Effector memory CD4-positive, alpha-beta T cell (primary cell): ENCODE measurements at places on chromosomes 12 and 14.

- DNase-seq, result no peak
These were observed 15.0 kb upstream of the FBXO33 start for GRCh38 chr14:39447175-39447661.

- no peak for DNase-seq
These were observed 121.8 kb downstream of the BBS10 start for GRCh38 chr12:76226397-76226796.

- DNase-seq, result no peak
These were observed 1.3 kb downstream of the ARID4A start for GRCh38 chr14:58299401-58300330.

- no peak for DNase-seq
These were observed 404 bp upstream of the CCDC91 start for GRCh38 chr12:28189784-28190320.

DNA sequence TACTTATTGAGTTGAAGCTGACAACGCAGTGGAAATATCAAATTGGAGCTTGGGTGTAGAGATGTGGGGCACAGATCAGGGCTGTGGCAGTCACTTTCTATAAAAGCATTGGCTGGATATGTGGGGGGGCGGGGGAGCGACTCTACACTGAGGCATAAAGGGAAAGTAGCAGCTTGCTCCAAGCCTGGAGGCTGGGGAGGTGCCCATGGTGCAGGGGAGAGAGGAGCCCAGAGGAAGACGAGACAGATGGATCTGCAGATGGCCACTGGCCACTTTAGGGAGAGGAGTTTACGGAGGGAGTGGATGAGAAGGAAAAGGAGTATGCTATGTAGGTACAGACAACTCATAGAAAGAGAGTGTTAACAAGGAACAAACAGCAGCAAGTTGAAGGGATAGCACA lies 13.5 kb upstream of the NGB start:
- DNase-seq, result no peak

- no peak for DNase-seq
These were observed 144.9 kb upstream of the SYT1 start for GRCh38 chr12:78719721-78720120.

DNA sequence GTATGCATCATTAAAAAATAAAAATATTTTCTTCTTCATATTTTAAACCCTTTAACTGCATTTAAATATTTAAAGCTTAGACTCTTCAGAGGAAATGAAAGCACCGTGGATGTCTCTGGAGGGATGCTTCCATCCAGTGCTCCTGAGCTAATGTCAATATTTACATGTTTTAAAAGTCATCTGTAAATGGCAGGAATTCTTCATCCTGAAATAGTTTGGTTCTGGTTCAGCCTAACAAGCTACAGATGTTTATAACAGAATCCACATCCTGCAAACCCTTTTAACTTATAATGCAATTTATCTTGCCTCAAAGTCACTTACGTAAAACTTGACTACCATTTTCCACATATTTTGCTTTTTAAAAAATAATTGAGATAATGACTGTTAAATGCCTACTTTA lies 1207.3 kb downstream of the SLC16A7 start:
- DNase-seq, result no peak

- DNase-seq, result no peak
These were observed 9.2 kb downstream of the OAS2 start for GRCh38 chr12:112987561-112987960.

DNA sequence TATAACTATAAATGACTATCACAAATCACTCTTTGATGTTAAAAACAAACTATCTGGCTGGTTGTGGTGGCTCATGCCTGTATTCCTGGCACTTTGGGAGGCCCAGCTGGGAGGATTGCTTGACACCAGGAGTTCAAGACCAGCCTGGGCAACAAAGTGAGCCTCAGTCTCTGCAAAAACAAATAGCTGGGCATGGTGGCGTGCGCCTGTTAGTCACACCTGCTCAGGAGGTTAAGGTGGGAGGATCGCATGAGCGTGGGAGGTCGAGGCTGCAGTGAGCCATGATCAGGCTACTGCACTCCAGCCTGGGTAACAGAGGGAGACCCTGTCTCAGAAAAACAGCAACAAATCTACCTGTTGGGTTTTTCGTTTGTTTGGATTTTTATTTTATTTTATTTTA lies 5.4 kb downstream of the TXNRD1 start:
- no peak for DNase-seq

GRCh38 chr12:90969346-90969745 lies 14.4 kb upstream of the CCER1 start:
- no peak for DNase-seq

DNA sequence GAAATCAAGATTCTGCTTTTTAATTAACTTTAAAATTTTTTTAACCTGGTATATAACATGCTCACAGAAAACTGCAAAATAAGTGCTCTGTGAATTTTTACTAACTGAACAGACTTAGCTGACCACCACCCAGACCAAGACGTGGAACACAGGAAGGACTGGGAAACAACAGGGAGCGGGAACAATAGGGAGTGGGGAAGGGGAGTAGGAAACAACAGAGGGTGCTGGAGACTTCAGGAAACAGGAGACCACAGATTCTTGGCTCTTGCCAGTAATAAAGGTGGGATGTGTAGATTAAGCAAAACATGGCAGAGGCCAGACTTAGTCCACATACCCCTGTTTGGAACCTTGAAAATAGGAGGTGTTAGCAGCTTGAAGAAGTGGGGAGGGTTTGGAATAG lies 51.4 kb upstream of the TMCC3 start:
- no peak for DNase-seq

DNA sequence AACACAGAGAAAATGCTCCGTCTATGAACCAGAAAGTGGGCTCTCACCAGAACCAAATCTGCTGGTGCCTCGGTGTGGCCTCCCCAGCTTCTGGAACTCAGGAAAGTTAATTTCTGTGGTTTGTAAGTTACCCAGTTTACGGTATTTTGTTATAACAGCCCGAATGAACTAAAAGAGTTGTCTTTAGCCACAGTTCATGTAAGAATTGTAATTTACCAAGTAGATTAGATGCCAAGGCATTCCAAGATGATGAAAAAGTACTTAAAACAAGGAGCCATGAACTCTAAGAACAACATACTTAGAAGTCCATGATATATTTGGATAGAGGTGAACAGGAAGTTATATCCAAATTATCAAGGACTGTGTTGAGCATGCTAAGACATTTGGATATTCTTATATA lies 259.9 kb upstream of the GARIN6 start:
- DNase-seq, result no peak

- no peak for DNase-seq
These were observed 827.2 kb downstream of the FLRT2 start for GRCh38 chr14:86357119-86357518.

GRCh38 chr14:78307671-78308070 lies 137.5 kb downstream of the NRXN3 start:
- DNase-seq, result no peak

- no peak for DNase-seq
These were observed 648 bp downstream of the SNX6 start for GRCh38 chr14:34629344-34629656.

GRCh38 chr12:45727980-45728629 lies 1.4 kb upstream of the ARID2 start:
- no peak for DNase-seq
